Stimulated activated CD4-positive, alpha-beta T cell treated with anti-CD3 and anti-CD28 coated beads, Interleukin-2, amount 100 ng/mL, for 24 hours (primary cell): ENCODE measurements at places on chromosomes 11 and 22.

DNA sequence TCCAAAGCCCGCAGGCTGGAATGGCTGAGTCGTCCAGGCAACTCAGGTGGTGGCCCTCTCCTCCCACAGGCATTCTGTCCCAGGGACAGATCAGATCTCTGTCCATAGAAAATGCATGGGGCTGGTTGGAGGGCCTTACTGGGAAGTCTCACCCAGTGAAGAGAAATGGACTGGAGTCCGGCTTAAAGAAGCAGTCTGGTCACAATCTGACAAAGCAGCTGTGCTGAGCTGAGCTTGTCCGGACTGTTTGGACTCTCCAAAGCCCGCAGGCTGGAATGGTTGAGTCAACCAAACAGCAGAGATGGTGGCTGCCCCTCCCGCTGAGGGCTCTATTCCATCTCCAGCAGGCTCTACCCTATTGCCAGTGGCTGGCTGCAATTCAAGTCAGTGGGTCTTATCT, 14.4 kb upstream of the DEPDC7 start:
- DNase-seq, result no peak

- no peak for DNase-seq
Measured at GRCh38 chr11:14148653-14149273, 186.2 kb downstream of the SPON1 start.

DNA sequence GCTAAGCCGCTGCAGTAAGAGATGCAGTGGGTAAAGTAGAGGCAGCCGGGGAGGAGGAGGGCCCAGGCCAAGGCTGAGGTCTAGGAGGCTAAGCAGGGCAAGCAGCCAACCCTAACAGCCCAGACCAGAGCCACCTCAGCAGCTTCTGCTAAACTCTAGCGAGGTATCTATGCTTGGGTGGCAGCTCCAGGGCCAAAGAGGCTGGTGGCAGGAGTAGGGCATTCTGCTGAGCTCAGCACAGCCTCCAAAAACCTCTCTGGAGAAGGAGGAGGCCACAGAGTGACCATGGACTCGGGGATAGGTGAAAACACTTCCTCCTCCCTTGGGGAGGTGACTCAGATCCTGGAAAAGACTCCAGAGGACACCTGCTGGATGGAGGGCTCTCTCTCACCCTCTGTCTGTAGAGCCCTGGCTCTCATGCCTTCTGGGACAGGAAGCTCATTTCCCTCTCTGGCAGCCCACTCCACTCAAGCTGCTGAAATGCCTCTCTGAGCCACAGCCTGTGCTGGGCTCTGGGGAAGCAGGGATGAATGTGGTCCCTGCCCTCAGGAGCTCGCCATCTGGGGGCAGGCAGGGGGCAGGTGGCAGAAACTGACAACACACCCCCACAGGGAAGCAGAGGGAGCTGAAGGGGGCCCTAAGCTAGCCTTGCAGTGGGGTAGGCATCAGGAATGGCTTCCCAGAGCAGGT, 16.5 kb upstream of the TPBGL start:
- no peak for DNase-seq

GRCh38 chr11:68735125-68735524, 16.2 kb downstream of the TESMIN start:
- DNase-seq, result no peak

GRCh38 chr22:28838971-28839370, 38.6 kb upstream of the XBP1 start:
- no peak for DNase-seq

- DNase-seq, result no peak
Measured at GRCh38 chr11:61131998-61132555, 29.1 kb downstream of the VPS37C start.

DNA sequence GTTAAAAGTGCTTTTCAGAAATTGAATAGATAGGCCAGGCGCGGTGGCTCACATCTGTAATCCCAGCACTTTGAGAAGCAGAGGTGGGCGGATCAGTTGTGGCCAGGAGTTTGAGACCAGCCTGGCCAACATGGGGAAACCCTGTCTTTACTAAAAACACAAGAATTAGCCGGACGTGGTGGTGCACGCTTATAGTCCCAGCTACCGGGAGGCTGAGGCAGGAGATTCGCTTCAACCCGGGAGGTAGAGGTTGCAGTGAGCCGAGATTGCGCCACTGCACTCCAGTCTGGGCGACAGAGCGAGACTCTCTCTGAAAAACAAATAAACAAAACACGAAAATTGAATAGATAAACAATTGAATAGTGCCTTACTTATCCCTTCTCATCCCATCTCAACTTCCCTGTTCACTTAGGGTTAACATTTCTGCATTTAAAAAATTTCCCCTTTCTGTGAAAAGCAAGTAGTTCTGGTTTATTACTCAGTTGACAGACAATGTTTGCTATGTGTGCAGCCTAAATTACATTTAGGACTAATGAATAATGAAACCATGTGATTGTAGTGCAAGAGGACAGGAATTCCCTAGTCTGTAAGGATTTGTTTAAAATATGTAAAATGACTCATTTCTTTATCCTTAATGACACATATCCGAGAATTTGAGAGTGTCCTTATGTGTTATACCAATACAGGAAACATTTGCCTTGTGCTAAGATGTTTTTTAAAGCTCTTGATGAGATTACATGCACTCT, 6.0 kb downstream of the RNF169 start:
- DNase-seq, result no peak

- no peak for DNase-seq
Measured at GRCh38 chr11:8527939-8528338, 66.1 kb downstream of the STK33 start.

DNA sequence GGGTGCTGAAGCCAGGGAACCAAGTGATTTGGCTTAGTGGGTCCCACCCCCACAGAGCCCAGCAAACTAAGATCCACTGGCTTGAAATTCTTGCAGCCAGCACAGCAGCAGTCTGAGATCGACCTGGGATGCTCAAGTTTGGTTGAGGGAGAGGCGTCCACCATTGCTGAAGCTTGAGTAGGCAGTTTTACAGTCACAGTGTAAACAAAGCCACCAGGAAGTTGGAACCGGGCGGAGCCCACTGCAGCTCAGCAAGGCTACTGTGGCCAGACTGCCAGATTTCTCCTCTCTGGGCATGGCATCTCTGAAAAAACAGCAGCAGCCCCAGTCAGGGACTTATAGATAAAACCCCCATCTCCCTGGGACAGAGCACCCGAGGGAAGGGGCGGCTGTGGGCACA, 424.1 kb upstream of the TENM4 start:
- DNase-seq, result no peak

DNA sequence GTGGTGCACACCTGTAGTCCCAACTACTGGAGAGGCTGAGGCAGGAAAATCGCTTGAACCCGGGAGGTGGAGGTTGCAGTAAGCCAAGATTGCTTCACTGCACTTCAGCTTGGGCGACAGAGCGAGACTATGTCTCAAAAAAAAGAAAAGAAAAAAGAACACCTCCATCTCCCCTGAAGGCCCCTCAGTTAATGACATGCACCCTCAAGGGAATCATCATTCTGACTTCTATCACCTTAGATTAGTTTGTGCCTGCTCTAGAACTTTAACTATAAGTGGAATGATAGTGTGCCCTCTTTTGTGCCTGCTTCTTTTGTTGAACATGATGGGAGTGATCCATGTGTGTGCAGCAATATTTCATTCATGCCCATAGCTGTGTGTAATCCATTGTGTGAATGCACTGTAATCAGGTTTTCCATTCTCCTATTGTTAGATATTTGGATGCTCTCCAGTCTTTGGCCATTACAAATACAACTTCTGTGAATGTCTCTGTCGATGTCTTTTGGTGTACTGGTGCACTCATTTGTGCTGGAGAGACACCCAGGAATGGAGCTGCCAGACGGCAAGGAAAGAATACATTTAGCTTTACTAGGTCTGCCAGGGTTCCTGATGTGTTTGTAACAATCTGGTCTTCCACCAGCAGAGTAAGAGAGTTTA, 883 bp upstream of the VPREB3 start:
- no peak for DNase-seq

DNA sequence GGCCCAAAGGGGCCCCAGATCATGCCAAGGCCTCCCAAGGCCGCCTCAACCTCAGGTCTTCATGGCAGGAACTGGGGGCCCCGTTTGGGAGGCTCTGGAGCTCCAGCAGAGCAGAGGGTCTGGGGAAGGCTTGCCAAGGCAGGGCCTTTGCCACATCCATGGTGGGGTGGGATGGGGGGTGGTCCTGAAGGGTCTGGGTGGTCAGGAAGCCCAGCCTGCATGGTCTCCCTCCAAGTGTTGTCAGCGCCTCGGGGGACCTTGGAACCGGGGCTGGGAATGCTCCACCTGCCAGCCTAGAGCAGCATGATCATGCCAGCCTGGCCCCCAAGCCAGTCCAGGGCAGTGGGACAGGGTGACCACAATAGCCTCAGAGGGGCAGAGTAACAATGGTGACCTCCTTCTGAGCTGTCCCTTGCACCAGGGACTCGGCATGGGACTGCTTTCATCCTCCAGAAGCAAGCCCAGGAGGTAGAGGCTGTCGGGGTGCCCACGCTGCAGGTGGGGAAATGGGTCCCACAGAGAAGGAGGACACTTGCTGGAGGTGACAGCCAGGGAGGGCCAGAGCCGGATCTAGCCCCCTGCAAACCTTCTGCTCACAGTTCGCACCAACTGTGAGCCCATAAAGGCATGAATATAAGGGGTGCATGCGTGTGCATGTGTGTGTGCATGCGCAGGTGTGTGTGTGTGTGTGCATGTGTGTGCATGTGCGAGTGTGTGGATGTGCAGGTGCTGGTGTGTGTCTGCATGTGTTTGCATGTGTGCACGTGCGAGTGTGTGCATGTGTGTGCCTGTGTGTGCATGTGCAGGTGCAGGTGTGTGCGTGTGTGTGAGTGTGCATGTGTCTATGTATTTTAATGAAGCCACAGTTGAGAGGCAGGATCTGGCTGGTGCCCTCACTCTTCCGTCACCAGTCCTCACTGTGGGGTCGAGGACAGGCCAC, 63.8 kb downstream of the MYEOV start:
- peak; percentile 15 for DNase-seq

GRCh38 chr11:119533921-119534736, 111.2 kb upstream of the THY1 start:
- peak; percentile 68 for DNase-seq

- DNase-seq, result no peak
Measured at GRCh38 chr11:104222464-104222863, 58.5 kb upstream of the PDGFD start.

DNA sequence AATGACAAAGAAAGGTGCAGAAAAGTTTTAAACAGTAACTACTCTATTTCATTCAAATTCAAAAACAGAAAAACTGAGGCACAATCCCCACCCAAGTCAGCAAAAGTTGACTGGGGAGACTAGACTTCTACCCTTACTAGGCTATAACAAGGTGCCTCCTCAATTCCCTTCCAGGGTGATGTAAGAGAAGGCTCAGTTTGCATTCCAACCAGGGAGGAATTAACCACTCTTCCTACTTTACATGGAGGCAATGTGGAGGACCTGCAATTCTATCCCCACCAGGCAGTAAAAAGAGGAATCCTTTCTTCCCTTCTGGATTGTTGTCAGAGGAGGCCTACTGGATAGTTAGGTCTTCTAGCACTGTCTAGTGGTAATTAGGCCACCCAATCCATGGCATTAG, 26.1 kb downstream of the TYR start:
- no peak for DNase-seq

DNA sequence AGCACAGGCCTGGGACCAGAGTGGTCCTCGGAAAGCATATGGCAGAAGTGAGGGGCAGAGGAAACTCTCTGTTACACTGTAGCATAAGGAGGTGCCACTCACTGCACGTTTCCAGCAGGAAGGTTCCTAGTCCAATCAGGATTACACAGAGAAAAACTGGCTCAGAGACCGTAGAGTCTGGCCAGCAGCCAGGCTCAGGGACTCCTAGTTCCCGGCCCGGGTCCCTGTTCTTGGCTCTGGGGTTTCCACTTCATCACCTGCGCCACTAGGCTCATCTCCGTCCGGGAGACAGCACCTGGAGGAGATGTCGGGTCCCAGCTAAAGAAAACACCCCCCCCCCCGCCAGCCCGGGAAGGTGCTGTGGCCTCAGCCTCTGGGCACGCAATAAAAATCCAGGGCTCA, 1.1 kb downstream of the TTLL12 start:
- DNase-seq, result no peak

DNA sequence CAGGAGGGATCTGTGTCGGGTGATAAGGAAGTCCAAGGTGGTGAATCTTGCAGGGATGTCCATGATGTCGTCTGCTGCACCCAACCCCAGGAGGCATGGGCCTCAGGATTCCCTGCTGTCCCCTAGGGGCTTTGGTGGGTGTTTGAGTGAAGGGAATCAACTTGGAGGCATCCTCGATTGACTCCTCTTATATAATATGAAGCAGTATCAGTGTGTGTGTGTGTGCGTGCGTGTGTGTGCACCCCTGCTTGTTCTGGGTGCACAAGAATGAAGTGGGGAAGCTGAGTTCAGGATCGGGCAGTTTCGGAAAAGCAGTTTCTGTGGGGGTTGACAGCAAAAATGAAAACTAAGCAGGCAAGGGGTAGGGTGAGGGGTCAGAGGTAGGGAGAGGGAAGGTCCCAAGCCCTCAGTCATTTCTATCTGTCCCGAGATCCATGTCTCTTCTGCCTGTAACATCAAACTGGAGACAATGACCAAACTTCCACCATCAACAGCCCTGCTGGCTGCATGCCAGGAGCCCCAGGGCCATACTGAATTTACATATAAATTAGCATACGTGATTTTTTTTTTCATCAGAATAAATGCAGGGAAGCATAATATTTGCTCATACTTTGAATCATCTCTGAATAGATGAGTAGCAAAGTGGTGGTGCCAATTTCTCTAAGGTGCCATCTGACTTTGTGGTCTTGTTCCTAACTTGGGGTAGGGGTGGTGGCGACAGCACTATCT, 2.0 kb downstream of the NTM start:
- no peak for DNase-seq

GRCh38 chr22:28783786-28784671, 11.5 kb downstream of the CCDC117 start:
- DNase-seq, result no peak

- DNase-seq, result no peak
Measured at GRCh38 chr11:60018058-60018457, 1.1 kb downstream of the OOSP4B start.

DNA sequence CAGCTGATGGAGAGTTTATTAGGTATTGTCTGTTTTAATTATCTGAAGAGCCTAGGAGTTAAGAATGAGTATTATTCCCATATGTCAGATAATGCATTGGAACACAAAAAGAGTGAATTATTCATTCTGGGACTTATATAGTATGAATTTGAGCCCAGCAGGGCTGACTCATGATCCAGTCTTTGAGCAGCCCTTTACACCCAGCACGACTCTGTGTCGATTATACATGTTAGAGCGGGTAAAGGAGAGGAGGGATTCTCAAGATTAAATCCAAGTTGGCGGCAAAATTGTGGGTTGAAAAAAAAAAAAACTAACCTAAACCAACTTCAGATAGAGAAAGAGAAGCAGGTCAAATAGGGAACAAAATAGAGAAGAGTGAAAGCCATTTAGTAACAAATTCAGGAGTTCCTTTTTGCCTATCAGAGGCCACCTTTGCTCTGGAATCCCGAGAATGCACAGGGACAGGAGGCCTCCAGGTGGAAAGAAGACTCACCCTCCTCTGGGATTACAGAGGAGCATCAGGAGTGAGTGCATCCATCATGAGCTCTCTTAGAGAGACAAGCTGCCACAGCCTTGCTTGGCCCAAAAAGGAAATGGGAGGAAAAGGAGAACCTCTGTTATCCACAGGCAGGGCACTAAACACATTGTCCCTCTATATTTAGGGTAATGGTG, 3.1 kb downstream of the MRGPRX1 start:
- DNase-seq, result no peak

GRCh38 chr11:96112192-96113128, 188.6 kb upstream of the MTMR2 start:
- no peak for DNase-seq
